ENCODE measurements at places on chromosomes 16 and 17. TPM values are rescaled to one million over a fixed set of nuclear protein-coding genes. Genes with fewer than 3 reads are reported as not detected.
A peak's percentile ranks its signal among the peaks of the same experiment; 100 is the strongest.

DNA sequence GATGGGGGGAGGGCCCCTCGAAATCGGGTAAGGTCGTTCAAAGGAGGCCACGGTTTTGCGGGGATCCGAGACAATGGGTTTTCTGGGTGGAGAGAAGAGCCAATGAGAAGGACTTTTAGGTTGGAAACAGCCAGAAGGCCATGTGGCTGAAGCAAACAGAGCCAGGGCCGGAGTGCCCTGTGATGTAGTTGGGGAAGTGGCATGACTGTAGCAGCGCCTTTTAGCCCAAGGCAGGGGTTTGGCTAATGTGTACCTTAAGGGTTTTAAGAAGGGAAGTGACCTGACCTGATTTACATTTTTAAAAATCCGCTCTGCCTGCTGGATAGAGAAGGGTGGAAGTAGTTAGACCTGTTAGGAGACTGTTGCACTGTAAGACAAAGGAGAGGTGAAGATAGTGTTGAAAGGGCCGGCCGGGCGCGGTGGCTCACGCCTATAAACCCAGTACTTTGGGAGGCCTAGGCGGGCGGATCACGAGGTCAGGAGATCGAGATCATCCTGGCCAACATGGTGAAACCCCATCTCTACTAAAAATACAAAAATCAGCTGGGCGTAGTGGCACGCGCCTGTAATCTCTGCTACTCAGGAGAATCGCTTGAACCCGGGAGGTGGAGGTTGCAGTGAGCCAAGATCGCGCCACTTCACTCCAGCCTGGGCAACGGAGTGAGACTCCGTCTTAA, 1.0 kb downstream of the LYRM1 start:
- DNase-seq: peak; percentile 50

- no peak for DNase-seq
Measured at GRCh38 chr17:72987166-72987565, 105.3 kb downstream of the SLC39A11 start.

DNA sequence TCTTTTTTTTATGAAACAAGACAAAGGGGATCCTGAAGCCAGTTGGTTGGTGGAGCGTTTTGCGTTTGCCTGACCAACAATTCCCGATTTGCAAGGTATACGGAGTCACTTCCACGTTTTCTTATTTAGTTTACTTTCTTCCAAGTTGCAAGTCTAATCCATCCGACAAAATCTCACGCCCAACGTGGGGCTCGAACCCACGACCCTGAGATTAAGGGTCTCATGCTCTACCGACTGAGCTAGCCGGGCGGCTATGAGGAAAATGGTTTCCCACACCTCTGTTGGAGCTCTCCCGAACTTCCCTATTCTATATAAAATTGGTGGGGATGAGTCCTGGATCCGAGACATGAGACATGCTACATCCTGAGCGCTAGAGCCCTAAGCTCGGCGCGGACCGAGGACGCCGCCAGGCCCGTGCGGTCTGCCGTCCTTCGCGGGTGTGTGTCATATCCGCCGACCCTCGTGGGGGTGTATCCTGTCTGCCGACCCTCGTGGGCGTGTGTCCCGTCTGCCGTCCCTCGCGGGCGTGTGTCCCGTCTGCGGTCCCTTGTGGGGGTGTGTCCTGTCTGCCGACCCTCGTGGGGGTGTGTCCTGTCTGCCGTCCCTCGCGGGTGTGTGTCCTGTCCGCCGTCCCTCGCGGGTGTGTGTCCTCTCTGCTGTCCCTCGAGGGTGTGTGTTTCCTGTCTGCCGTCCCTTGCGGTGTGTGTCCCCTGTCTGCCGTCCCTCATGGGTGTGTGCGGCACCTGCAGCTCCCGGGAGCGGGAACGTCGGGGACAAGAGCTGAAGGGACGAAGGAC, 22.6 kb downstream of the ZNF213 start:
- DNase-seq: peak; percentile 96

DNA sequence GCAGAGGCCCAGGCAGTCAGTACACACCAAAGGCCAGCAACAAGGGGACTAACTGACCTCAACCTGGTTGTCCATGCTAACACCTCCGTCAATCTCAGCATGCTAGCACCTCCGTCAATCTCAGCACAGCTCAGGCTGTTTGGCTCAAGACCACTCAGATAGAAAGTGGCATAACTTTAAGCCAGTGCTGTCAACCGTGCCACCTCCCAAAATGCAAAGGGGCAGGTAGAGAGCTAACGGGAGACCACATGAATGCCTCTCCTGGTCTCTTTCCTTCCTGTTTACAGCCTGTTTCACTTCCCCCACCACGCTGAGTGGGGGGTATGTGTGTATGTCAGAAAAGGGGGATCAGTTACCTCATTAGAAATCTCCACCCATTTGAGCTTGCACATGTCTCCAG, 3.3 kb downstream of the UBTF start:
- DNase-seq: no peak

- peak; percentile 92 for DNase-seq
Measured at GRCh38 chr17:50686494-50687199, 21.1 kb downstream of the ANKRD40 start.

DNA sequence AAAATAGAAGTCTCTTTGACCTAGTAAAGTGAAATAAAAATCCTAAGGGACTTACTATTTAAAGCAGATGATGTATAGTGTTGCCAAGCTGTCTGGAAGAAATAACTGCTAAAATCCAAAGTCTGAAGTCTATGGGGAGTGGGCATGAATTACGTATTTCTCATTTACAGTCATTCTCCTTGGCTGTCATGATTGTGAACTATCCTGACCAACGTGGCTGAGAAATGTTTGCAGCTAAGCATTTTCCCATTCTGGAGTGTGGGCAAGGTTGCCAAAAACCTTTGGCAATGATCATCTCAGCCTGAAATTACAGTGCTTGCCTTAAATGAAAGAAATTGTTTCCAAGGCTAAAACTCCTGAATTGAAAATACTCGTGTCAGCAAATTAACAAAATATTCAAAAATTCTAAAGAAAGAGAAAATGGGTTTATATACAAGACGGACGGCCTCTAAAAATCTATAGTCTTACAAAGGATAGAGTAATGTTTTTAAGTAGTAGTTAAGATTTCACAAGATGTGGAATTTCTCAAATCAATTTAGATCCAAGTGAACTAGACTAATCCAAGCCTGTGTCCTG, 77.0 kb downstream of the CACNG1 start:
- DNase-seq: no peak

DNA sequence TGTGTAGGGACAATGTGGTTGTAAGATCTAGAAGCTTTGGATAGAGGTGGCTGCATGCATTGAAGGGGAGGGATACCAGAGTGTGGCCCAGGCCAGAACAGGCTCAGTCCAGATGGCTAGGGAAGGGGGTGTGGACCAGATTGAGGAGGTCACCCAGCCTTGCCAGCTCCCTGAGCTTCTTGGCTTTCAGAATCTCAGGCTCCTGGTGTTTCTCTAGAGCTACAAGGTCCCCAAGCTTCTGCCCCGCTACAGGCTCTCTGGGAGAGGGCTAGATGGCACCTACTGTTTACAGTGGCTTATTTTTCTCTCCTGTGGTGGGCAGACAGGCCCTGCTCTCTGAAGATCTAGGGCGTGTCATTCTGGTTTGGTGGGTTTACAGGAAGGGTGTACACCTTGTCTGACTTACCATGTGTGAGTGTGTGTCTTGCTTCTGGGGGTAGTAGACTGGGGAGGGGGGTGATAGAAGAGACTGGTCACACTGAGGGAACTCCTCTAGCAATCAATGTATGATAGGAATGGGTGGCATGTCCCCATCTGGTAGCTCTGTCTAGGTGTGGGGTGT, 1.1 kb downstream of the RARA start:
- DNase-seq: no peak

- peak; percentile 14 for DNase-seq
Measured at GRCh38 chr17:71023249-71024030, 854.1 kb downstream of the KCNJ2 start.

- DNase-seq: no peak
Measured at GRCh38 chr17:69812240-69812837, 262.7 kb upstream of the KCNJ16 start.

DNA sequence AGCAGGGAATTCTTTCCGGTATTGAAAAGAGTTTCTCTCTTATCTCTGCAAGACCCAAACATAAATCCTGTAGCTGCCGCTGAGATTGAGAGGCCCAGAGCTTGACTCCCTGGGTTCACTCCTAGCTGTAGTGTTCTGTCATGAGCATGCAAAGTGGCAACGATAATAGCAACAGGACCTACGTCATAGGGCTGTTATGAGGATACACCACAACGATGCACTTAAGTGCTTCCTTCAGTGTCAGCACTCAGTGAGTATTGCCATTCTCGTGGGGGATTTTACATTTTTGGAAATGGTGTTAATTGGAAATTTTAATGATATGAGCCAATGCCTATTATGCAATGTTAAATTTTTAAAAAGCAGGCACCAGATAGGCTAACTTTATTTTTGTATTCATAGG, 199.8 kb downstream of the CYLD start:
- DNase-seq: no peak

GRCh38 chr16:13586051-13586450, 333.9 kb upstream of the ERCC4 start:
- DNase-seq: no peak

- peak; percentile 96 for DNase-seq
Measured at GRCh38 chr16:54930005-54930868, at the start of gene IRX5. Gene IRX5 (plus strand): TSS chr16:54930865. CDS start chr16:54931199, 334 bp downstream.

TM4SF5 gene
- not detected for total RNA-seq

CLEC19A gene
- not detected for total RNA-seq

NPIPA8 gene
- 7.4 TPM for total RNA-seq

TMEM114 gene
- not detected for total RNA-seq

CIBAR2 gene
- total RNA-seq: not detected

TMEM100 gene
- total RNA-seq: 0.22 TPM

PPY gene
- not detected for total RNA-seq

FBXO39 gene
- not detected for total RNA-seq

RHBDL1 gene
- not detected for total RNA-seq

All from M059J (cell line).